ENCODE measurements at places on chromosomes 7 and 10. TPM values are rescaled to one million over a fixed set of nuclear protein-coding genes. Genes with fewer than 3 reads are reported as not detected.

Gene CPA2
- polyA plus RNA-seq: not detected

Gene PNLIPRP1
- not detected for polyA plus RNA-seq

Gene A1CF
- not detected for polyA plus RNA-seq

Gene GPR37
- not detected for polyA plus RNA-seq

Gene NME8
- polyA plus RNA-seq: 14.1 TPM
